ENCODE measurements at places on chromosomes 16 and 17. TPM values are rescaled to one million over a fixed set of nuclear protein-coding genes. Genes with fewer than 3 reads are reported as not detected.

CHST6 gene
- total RNA-seq: 0.04 TPM

DNA sequence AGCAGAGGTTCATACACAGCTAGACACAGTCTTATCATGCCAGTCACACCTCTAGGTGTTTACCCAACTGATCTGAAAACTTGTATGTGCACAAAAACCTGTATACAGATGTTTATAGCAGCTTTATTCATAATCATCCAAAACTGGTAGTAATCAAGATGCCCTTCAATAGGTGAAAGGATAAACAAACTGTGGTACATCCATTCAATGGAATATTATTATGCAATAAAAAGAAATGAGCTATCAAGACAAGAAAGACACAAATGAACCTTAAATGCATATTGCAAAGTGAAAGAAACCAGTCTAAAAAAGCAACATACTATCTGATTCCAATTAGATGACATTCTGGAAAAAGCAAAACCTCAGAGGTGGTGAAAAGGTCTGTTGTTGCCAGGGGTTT, 47.6 kb upstream of the CNEP1R1 start:
- DNase-seq: no peak

GRCh38 chr16:87017371-87018012, 299.7 kb downstream of the C16orf95 start:
- DNase-seq: peak; percentile 99

- DNase-seq: no peak
These were observed 375 bp downstream of the SLC25A11 start for GRCh38 chr17:4939546-4939795.

GRCh38 chr17:48998587-48999440, 1.6 kb downstream of the IGF2BP1 start:
- no peak for DNase-seq
